Coronary artery (tissue), 2 donors: ENCODE measurements at places on chromosomes 4 and X.

DNA sequence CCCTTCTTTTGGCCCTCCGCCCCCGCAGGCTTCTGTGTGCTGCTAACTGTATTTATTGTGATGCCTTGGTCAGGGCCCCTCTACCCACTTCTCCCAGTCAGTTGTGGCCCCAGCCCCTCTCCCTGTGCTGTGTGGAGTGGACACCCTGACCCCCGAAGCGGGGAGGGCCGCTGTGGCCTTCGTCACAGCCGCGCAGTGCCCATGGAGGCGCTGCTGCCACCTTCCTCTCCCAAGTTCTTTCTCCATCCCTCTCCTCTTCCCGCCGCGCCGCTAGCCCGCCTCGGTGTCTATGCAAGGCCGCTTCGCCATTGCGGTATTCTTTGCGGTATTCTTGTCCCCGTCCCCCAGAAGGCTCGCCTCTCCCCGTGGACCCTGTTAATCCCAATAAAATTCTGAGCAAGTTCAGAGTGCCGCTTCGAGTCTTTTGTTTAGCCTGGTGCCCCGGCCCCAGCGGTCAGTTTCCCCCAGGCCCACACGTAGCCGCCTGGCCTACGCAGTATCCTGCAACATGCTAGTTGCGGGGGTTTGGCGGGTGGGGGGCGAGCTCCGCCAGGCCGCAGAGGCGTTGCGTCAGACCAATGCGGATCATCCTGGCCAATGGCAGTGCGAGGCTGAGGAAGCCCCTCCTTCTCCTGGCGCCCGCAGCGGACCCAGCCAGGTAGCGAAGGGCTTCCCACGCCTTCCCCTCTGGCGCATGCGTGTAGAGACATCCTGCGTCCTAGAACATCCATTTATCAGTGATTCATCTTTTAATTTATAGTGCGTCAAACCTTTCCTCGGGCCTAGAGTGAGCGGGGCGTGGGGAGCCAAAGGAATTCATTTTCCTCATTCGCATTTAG is 5.6 kb upstream of the KANTR start:
- DNase-seq: peak; percentile 90

- no peak for DNase-seq
These were observed 129.8 kb downstream of the GPR143 start for GRCh38 chrX:9635803-9636202.

- no peak for DNase-seq
These were observed 18.5 kb downstream of the TBL1X start for GRCh38 chrX:9483376-9483775.

DNA sequence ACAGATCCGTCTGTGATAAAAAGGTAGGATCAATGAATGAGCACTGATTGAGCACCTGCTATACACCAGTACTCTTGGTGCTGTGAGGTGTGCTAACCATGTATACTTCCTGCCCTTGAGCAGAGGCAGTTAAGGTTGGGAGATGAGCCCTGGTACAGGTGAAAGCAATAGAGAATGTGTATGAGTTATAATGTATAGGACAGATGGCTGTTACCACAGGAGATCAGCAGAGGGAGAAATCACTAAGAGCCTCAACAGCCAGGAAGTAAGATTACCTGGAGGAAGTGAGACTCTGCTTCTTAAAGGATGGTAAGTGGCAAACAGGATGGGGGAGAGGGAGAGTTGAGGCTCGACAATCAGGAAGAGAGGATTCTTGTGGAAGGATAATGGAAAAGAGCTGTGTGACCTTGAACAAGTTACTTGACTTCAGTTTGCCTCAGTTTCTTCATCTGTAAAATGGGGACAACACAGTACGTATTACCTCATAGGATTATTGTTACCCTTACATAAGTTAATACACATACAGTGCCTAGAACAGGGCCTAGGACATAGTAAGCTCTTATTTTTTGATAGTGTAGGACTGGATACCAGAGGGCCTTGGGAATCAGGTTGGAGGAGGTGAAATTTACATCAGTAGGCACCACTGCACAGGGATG is 9.1 kb downstream of the CXCR3 start:
- DNase-seq: no peak

GRCh38 chr4:178856139-178856800 is 1414.0 kb upstream of the AGA start:
- DNase-seq: no peak

GRCh38 chr4:43680421-43680820 is 768.2 kb downstream of the KCTD8 start:
- no peak for DNase-seq

GRCh38 chr4:84312426-84313012 is 186.6 kb downstream of the NKX6-1 start:
- no peak for DNase-seq
